Dermis microvascular lymphatic vessel endothelial cell (primary cell): ENCODE measurements at places on chromosomes 6 and 20. TPM values are rescaled to one million over a fixed set of nuclear protein-coding genes. Genes with fewer than 3 reads are reported as not detected.

SIRPB2 gene
- 0.13 and 0.38 TPM in 2 replicates for total RNA-seq

ACTR5 gene
- 6.9 and 7.3 TPM in 2 replicates for total RNA-seq

EDN3 gene
- total RNA-seq, result not detected in 2 replicates

TTLL9 gene
- total RNA-seq, result 0.38 TPM in 1 of 2 replicates, not detected in the other

C20orf202 gene
- under 0.01 TPM in 2 replicates for total RNA-seq

SMPDL3A gene
- 2.3 and 5.3 TPM in 2 replicates for total RNA-seq

ATP9A gene
- 54.0 and 75.5 TPM in 2 replicates for total RNA-seq

SLC22A16 gene
- not detected in 2 replicates for total RNA-seq

SLC26A8 gene
- total RNA-seq, result not detected in 2 replicates

RGS17 gene
- total RNA-seq, result 3.3 and 4.1 TPM in 2 replicates

SNAI1 gene
- 1.0 and 1.6 TPM in 2 replicates for total RNA-seq

ATAT1 gene
- 2.7 and 3.4 TPM in 2 replicates for total RNA-seq

XKR7 gene
- total RNA-seq, result not detected in 2 replicates

ADGRB3 gene
- total RNA-seq, result not detected in 2 replicates
